Vagina (tissue), 2 donors: ENCODE measurements at places on chromosomes 12 and 14.

- H3K4me1 ChIP-seq, result no peaks in the 10 kb centered on the region
- H3K27ac ChIP-seq, result no peak overlapping the region
- no peak overlapping the region for H3K4me3 ChIP-seq
- H3K27me3 ChIP-seq, result no peaks in the 10 kb centered on the region
Measured at GRCh38 chr12:89103831-89104230, 248.5 kb downstream of the DUSP6 start.

DNA sequence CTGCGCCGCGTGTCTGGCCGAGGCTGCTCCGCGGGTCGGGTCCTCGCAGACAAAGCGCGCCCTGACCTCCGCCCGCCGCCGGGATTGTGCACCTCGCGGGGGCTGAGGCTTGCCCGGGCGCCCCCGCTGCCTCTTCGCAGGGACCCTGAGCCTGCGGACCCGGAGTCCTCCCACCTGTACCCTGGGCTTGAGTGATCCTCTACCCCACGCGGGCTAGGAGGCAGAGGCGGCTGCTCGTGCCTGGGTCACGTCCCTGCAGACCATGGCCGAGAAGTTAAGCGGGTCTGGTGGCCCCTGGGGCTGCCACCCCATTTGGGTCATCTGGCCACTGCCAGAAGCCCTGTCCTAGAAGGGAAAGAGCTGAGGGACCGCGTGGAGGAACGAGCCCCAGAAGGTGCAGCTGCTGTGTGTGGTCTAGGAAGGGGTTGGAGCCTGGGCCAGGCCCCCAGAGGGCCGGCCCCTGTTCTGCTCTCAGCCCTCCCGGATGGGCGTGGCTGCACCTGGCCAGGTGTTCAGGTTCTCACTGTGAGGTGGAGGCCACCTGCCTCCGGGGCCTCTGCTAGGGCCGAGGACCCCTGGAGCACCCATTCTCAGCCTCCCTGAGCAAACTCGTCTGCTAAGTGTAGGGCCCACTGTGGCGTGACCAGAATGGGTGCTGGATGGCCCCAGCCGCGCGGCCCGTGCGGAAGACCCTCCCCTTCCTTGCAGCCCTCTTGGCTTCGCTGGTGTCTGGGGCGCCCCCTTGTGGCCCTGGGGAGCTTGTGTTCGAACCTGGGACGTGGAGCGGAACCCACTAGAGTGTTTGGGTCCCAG lies 49.6 kb downstream of the LRCOL1 start:
- H3K4me1 ChIP-seq, result peaks cover 28% of the 10 kb centered on the region
- no peak overlapping the region for H3K27ac ChIP-seq
- no peaks in the 10 kb centered on the region for H3K36me3 ChIP-seq
- H3K27me3 ChIP-seq, result no peaks in the 10 kb centered on the region
- no peak for DNase-seq

GRCh38 chr12:68972595-68972994 lies 39.6 kb upstream of the CPM start:
- no peaks in the 10 kb centered on the region for H3K4me1 ChIP-seq
- H3K27ac ChIP-seq, result no peak overlapping the region
- no peaks in the 10 kb centered on the region for H3K36me3 ChIP-seq
- H3K4me3 ChIP-seq, result no peak overlapping the region
- H3K27me3 ChIP-seq, result no peaks in the 10 kb centered on the region

DNA sequence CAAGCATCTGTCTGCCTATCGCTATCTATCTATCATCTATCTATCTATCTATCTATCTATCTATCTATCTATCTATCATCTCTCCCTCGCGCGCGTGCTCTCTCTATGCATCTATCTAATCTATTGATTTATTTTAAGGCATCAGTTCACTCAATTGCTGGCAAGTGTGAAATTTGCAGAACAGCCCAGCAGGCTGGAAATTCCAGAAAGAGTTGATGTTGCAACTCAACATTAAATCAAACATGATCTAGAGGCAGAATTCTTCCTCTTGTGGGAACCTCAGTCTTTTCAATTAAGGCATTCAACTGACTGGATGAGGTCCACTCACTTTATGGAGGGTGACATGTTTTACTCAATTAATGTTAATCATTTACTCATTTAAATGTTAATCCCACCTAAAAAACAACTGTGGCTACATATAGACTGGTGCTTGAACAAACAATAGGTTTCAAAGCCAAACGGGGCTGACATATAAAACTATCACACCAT lies 1210.8 kb downstream of the GALC start:
- H3K4me3 ChIP-seq, result no peak overlapping the region
- H3K27me3 ChIP-seq, result no peaks in the 10 kb centered on the region
- H3K27ac ChIP-seq, result no peak overlapping the region
- no peaks in the 10 kb centered on the region for H3K4me1 ChIP-seq
- no peak for DNase-seq
- H3K36me3 ChIP-seq, result no peaks in the 10 kb centered on the region

DNA sequence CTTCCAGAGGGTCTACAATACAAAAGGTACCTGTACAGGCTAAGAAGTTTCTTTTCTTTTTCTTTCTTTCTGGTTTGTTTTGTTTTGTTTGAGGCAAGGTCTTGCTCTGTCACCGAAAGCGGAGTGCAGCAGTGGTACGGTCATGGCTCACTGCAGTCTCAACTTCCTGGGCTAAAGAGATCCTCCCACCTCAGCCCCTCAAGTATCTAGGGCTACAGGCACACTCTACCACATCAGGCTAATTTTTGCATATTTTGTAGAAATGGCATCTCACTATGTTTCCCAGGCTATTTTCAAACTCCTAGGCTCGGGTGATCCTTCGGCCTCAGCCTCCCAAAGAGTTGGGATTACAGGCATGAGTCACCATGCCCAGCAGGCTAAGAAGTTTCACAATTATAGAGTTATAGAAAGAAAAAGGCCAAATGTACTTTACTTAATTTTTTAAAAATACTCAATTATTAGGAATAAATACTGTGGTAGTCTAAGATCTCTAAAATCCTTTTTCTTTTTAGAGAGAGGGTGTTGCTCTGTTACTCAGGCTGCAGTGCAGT lies 3.0 kb upstream of the PIGH start:
- DNase-seq, result no peak
- H3K4me1 ChIP-seq, result peaks cover 14% of the 10 kb centered on the region
- H3K27me3 ChIP-seq, result no peaks in the 10 kb centered on the region
- no peaks in the 10 kb centered on the region for H3K36me3 ChIP-seq
- no peak overlapping the region for H3K4me3 ChIP-seq

GRCh38 chr14:95700221-95700976 lies 13.5 kb downstream of the TCL1A start:
- H3K27me3 ChIP-seq, result no peaks in the 10 kb centered on the region
- no peak for DNase-seq
- no peaks in the 10 kb centered on the region for H3K4me1 ChIP-seq
- no peak overlapping the region for H3K27ac ChIP-seq
- no peaks in the 10 kb centered on the region for H3K36me3 ChIP-seq

GRCh38 chr12:26868447-26869103 lies 35.6 kb upstream of the ITPR2 start:
- H3K4me3 ChIP-seq, result no peak overlapping the region
- H3K27ac ChIP-seq, result no peak overlapping the region
- no peak for DNase-seq
- H3K27me3 ChIP-seq, result no peaks in the 10 kb centered on the region
- no peaks in the 10 kb centered on the region for H3K36me3 ChIP-seq

DNA sequence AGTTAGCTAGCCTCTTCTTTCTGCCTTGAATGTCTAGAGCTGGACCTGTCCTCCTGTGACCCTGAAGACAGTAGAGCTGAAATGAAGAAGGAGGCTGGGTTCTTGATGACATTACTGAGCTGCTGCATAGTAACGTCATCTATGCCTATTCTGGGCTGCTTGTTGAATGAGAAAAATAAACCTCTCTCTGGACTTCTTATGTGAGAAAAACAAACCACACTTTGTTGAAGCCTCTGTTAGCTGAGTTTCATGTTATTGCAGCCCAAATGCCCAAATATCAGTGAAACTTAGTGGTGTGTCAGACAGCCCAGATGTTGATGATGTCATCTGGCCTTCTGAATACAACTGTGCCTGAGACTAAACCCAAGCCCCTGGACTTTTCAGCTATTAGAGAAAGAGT lies 67.0 kb upstream of the MAX start:
- no peaks in the 10 kb centered on the region for H3K27me3 ChIP-seq
- no peak for DNase-seq
- H3K27ac ChIP-seq, result no peak overlapping the region
- peaks cover 11% of the 10 kb centered on the region for H3K4me1 ChIP-seq
- H3K36me3 ChIP-seq, result no peaks in the 10 kb centered on the region
